ENCODE measurements at places on chromosomes 5 and 9. TPM values are rescaled to one million over a fixed set of nuclear protein-coding genes. Genes with fewer than 3 reads are reported as not detected.

Gene IFNA1
- not detected for polyA plus RNA-seq

- peaks cover 30% of the 10 kb centered on the region for H3K27me3 ChIP-seq
- peak overlapping the region; percentile 93 for H3K27ac ChIP-seq
- peak overlapping the region; percentile 98 for H3K4me3 ChIP-seq
- H3K4me1 ChIP-seq: peaks cover 50% of the 10 kb centered on the region
- no peaks in the 10 kb centered on the region for H3K36me3 ChIP-seq
- DNase-seq: no peak
These were observed 1.2 kb upstream of the SQSTM1 start for GRCh38 chr5:179819296-179820126.

Gene SPAAR
- not detected for polyA plus RNA-seq

DNA sequence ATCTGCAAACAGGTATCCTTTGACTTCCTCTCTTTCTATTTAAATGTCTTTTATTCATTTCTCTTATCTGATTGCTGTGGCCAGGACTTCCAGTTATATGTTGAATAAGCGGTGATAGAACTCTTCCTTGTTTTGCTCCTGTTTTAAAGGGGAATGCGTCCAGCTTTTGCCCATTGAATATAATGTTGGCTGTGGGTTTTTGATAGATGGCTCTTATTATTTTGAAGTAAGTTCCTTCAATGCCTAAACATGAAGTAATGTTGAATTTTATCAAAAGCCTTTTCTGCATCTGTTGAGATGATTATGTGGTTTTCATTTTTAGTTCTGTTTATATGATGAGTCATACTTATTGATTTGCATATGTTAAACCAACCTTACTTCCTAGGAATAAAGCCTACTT is 300.5 kb upstream of the CTNND2 start:
- H3K27ac ChIP-seq: no peak overlapping the region
- no peak overlapping the region for H3K4me3 ChIP-seq
- no peak for DNase-seq
- no peaks in the 10 kb centered on the region for H3K36me3 ChIP-seq
- peaks cover 3% of the 10 kb centered on the region for H3K27me3 ChIP-seq

DNA sequence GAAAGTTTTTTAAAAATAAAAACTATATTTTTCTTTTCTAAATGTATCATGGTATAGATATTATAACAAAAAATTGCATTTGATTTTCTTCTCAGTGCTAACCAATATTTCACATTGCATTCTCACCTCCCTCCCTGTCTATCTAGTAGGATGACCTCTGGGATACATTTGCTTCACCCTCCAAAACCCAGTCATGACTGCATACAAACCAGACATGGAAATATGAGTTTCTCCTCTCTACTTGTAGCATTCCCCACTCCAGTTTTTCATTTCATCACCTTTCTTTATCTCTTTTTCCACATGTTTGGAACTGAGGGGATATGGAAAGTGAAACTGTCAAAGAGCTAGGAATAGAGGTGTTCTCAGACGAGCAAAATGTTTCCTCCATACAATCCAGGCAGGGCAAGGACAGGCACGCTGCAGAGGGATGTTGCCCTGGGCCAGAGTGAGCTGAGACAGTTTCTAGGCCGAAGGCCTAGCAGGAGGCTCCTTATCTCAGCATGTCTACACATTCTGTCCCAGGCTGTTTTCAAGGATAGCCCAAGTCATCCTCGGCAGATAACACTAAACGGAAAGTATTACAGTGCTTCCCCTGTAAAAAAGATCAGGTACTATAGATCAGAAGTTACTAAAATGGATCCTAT is 46.7 kb downstream of the MEF2C start:
- H3K4me3 ChIP-seq: no peak overlapping the region
- no peaks in the 10 kb centered on the region for H3K27me3 ChIP-seq
- H3K36me3 ChIP-seq: no peaks in the 10 kb centered on the region
- no peak for DNase-seq
- no peak overlapping the region for H3K27ac ChIP-seq

DNA sequence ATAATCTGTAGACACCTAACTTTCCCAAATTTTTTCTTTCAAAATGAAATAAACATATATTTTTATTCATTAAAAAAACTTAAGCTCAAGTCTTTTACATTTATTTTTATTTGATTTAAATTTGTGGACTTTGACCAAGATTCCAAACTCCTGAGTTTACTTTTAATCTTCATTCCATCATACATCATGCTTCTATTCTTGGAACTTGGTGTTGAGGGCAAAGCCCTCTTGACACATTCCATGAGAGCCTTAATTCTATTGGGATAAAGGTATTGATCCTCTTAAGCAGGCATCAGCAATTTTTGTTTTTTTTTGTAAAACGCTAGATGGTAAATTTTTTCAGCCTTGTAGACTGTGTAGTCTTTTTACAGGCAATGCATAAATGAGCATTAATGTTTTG is 53.6 kb downstream of the FBXO4 start:
- no peaks in the 10 kb centered on the region for H3K4me1 ChIP-seq
- no peaks in the 10 kb centered on the region for H3K36me3 ChIP-seq
- H3K27ac ChIP-seq: no peak overlapping the region
- peaks cover 7% of the 10 kb centered on the region for H3K27me3 ChIP-seq
- no peak overlapping the region for H3K4me3 ChIP-seq

Gene HTR4
- polyA plus RNA-seq: not detected

Gene NR6A1
- not detected for polyA plus RNA-seq

- H3K27me3 ChIP-seq: peaks cover 7% of the 10 kb centered on the region
- no peak for DNase-seq
- no peak overlapping the region for H3K27ac ChIP-seq
These were observed 22.7 kb upstream of the SMIM23 start for GRCh38 chr5:171762903-171763302.

Gene SPATA31D1
- polyA plus RNA-seq: not detected

- H3K36me3 ChIP-seq: no peaks in the 10 kb centered on the region
- H3K27ac ChIP-seq: no peak overlapping the region
- no peak overlapping the region for H3K4me3 ChIP-seq
- no peak for DNase-seq
These were observed 2.6 kb downstream of the UBTD2 start for GRCh38 chr5:172280929-172281328.

Gene KIF12
- not detected for polyA plus RNA-seq

Gene RNF180
- not detected for polyA plus RNA-seq

GRCh38 chr5:169116961-169117461 is 183.9 kb downstream of the SLIT3 start:
- no peaks in the 10 kb centered on the region for H3K4me1 ChIP-seq
- no peaks in the 10 kb centered on the region for H3K27me3 ChIP-seq
- no peaks in the 10 kb centered on the region for H3K36me3 ChIP-seq
- H3K4me3 ChIP-seq: no peak overlapping the region
- no peak for DNase-seq

GRCh38 chr9:114552706-114553105 is 34.9 kb upstream of the ATP6V1G1 start:
- H3K27ac ChIP-seq: no peak overlapping the region
- no peak for DNase-seq
- H3K4me1 ChIP-seq: no peaks in the 10 kb centered on the region
- H3K27me3 ChIP-seq: peaks cover 4% of the 10 kb centered on the region

- H3K4me3 ChIP-seq: no peak overlapping the region
- H3K27ac ChIP-seq: no peak overlapping the region
- no peaks in the 10 kb centered on the region for H3K27me3 ChIP-seq
- peaks cover 24% of the 10 kb centered on the region for H3K4me1 ChIP-seq
These were observed 163.5 kb downstream of the ARL15 start for GRCh38 chr5:54146916-54147315.

Gene STPG3
- not detected for polyA plus RNA-seq

Gene SLC4A9
- polyA plus RNA-seq: not detected

DNA sequence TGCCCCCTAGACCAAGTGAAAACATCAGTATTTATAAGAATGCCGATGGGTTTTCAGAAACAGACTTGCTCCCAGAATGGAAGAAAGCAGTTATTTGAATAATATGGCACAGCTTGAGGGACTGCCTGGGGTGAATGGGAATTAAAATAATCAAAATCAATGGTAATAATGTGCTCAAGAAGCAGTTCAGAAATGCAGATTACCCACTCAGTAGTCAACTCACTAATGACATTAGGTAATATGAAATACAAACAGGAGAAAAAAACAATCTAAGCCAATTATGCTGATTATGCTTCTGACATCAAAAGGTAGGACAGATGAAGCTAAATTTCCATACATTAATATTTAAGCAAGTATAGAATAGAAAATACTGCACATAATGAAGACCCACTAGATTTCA is 179.3 kb downstream of the ENC1 start:
- H3K27me3 ChIP-seq: peaks cover 6% of the 10 kb centered on the region
- no peak for DNase-seq
- H3K4me3 ChIP-seq: no peak overlapping the region
- no peaks in the 10 kb centered on the region for H3K4me1 ChIP-seq
- H3K36me3 ChIP-seq: no peaks in the 10 kb centered on the region

GRCh38 chr5:114308017-114308416 is 53.9 kb upstream of the KCNN2 start:
- H3K4me1 ChIP-seq: no peaks in the 10 kb centered on the region
- no peaks in the 10 kb centered on the region for H3K36me3 ChIP-seq
- no peak overlapping the region for H3K4me3 ChIP-seq

Gene SLC34A3
- polyA plus RNA-seq: not detected

DNA sequence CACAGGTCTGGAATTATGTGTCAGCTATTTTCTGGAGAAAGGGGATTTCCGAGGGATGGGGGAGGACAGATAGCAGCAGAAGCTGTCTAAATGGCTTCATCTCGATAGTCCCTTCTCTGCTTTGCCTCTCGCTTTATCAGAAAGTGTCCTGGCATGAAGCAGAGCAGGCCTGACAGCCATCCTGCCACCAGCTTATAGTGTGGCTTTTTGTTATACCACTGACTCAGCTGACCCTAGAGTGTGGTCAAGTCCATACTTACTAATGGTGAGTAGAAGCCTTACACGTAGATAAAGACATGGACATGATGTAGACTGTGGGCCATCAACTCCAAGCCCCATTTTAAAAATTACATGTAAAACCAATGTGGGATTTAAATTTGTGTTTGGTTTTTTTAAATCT is 50.0 kb downstream of the RCL1 start:
- no peaks in the 10 kb centered on the region for H3K4me1 ChIP-seq
- no peak for DNase-seq
- H3K4me3 ChIP-seq: no peak overlapping the region
- H3K27ac ChIP-seq: no peak overlapping the region
- peaks cover 2% of the 10 kb centered on the region for H3K27me3 ChIP-seq

GRCh38 chr9:23766613-23767012 is 59.4 kb downstream of the ELAVL2 start:
- no peak for DNase-seq
- no peaks in the 10 kb centered on the region for H3K4me1 ChIP-seq
- H3K36me3 ChIP-seq: no peaks in the 10 kb centered on the region
- no peak overlapping the region for H3K4me3 ChIP-seq

Gene BSPRY
- 3.7 TPM for polyA plus RNA-seq

DNA sequence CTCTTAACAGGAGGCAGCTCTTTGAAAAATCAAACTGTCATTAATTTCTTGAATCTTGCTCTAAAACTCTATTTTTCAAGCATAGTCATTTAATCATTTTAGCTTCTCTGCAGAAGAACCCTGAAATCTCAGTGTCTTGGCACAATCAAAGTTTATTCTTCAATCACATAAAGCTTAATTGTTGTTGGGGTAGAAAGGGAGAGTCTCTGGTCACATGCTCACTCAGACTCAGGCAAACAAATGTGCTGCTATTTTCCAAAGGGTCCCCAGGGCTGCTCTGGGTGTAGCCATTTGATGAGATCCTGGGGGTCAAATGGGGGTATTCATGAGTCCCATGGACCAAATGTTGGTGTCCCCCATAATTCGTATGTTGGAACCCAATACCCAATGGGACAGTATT is 114.8 kb downstream of the MSX2 start:
- no peaks in the 10 kb centered on the region for H3K4me1 ChIP-seq
- peaks cover 3% of the 10 kb centered on the region for H3K27me3 ChIP-seq
- no peaks in the 10 kb centered on the region for H3K36me3 ChIP-seq

- H3K4me3 ChIP-seq: no peak overlapping the region
- H3K27ac ChIP-seq: no peak overlapping the region
- no peaks in the 10 kb centered on the region for H3K36me3 ChIP-seq
- H3K27me3 ChIP-seq: no peaks in the 10 kb centered on the region
These were observed 100.6 kb downstream of the LHFPL2 start for GRCh38 chr5:78547731-78548615.

- H3K4me1 ChIP-seq: no peaks in the 10 kb centered on the region
- no peak overlapping the region for H3K4me3 ChIP-seq
- no peaks in the 10 kb centered on the region for H3K27me3 ChIP-seq
- DNase-seq: no peak
- H3K27ac ChIP-seq: no peak overlapping the region
- no peaks in the 10 kb centered on the region for H3K36me3 ChIP-seq
These were observed 59.7 kb upstream of the TRPC7 start for GRCh38 chr5:136424835-136425584.

- H3K36me3 ChIP-seq: no peaks in the 10 kb centered on the region
- peak; percentile 64 for DNase-seq
- peaks cover 5% of the 10 kb centered on the region for H3K27me3 ChIP-seq
- peak overlapping the region; percentile 98 for H3K27ac ChIP-seq
- H3K4me3 ChIP-seq: peak overlapping the region; percentile 90
- H3K4me1 ChIP-seq: peaks cover 36% of the 10 kb centered on the region
These were observed 29.9 kb downstream of the CD180 start for GRCh38 chr5:67166460-67167285.

GRCh38 chr5:8683496-8683895 is 814.5 kb downstream of the MTRR start:
- no peak overlapping the region for H3K27ac ChIP-seq
- no peaks in the 10 kb centered on the region for H3K36me3 ChIP-seq
- no peak for DNase-seq
- H3K27me3 ChIP-seq: peaks cover 2% of the 10 kb centered on the region
